ENCODE measurements at places on chromosomes 6 and 20.

DNA sequence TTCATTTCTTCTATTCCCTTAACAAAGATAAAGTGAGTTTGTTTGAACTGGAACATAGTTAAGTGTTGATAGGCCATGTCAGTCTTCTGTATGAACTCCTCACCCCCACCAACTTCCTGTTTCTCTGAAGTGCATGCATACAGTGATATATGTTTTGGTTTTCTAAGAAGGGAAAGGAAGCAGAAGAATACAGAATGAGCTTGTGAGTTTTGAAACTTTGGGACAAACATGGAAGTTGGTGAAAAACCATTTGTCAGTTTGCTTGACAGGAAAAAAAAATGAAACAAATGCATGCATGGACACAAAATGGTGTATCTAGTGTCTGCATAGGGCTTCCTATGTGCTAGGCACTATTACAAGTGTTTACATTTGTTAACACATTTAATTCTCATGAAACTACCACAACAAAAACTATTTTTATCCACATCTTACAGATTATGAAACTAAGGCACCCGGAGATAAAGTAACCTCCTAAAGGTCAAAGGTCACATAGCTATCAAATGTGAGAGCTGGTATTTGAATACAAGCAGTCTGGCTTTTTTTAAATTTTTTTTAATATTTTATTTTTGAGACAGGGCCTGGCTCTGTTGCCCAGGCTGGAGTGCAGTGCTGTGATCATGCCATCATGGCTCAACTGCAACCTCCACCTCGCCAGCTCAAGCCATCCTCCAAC, 105.9 kb downstream of the ADGRB3 start:
- DNase-seq: peak; percentile 19

DNA sequence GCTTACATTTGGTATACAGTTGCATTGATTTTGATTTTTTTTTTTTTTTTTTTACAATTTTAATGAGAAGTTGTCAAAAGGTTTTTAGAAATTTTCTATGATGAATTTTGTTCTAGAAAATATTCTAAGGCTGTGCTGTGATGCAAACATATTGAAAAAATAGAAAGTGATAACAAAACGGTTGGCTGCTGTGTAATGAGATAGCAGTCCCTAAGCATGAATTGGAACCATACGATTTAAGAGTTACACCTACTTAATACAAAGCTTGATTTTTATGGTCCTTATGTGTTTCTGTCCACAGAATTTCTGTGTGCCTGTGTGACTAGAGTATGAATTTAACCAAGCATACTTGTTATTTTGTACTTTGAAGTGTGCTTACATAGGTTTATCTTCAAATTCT, 12.1 kb downstream of the HIVEP1 start:
- no peak for DNase-seq

DNA sequence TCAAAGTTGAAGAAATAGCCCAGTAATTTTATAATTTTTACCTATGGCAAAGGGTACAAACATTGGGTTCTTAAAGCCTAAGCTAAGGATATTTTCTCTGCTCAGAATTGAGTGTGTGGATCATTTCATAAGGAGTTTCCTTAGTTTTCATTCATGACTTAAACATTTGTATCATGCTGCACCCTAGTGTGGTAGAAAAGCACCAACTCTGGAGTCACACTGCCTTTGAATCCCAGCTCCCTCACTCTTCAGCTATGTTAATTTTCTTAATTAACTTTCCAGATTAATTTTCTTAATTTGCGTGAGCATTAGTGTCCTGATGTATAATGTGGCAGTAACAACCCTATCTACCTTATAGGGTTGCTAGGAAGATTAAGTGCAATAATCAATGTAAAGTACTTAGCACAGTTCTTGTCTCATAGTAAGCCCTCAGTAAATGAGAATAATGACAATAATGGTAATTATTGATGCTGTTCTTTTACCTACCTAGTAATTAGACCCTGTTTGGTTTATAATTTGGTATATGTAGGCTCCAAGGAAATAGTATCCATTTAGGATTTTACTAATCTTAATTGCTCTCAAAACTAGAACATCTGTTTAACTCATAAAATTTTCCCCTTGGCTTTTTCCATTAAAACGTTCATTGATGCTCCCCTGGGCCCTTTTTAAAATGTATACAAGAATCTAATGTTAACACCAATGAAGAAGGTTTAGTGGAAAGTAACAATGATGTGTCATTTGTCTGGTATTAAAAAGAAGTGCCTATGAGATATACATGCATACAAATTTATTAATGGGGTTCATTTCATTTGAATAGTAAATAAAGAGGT, 31.6 kb downstream of the DSE start:
- DNase-seq: no peak

GRCh38 chr6:6595025-6595424, 6.5 kb downstream of the LY86 start:
- no peak for DNase-seq

DNA sequence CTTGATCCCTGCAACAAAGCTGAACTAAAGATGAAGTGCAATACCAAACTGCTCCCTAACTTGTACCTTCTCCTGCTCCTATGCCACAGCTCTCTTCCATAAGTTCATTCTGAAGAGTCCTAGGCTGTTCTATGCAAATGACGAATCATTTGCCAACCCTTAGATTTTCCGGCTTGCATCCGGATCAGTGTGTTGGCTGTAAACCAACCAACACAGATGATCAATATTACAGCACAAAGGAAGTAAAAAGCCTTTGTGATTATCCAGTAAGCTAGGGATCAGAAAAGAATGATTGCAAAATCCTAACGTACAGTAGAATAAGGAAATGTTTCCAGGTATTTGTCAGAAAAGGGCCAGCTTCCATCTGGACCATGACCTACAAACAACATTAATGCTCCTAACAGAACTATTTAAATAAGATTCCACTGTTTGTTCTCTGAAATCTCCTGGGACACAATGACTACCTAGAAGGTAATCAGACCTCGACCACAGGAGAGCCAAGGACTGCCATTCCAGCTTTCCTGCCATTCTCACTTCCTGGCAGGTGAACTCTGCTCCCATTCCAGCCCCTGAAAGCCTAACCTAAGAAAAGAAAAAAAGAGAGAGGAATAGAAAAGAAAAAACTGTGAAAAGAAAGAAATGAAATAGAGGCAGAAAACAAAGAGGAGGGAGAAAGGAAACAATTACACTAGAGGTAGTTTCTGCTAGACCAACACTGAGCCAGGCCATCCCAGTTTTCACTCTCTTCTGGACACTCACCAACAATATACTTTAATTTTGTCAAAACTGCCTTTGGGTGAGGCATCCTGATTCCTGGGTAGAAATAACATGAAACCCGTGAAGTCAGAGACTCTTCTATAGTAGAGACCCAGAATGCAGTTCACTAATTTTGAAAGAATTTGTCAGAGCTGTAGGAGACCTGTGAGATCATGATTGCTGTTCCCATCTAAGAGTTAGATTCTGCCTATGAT, 19.7 kb downstream of the GMDS start:
- DNase-seq: no peak

DNA sequence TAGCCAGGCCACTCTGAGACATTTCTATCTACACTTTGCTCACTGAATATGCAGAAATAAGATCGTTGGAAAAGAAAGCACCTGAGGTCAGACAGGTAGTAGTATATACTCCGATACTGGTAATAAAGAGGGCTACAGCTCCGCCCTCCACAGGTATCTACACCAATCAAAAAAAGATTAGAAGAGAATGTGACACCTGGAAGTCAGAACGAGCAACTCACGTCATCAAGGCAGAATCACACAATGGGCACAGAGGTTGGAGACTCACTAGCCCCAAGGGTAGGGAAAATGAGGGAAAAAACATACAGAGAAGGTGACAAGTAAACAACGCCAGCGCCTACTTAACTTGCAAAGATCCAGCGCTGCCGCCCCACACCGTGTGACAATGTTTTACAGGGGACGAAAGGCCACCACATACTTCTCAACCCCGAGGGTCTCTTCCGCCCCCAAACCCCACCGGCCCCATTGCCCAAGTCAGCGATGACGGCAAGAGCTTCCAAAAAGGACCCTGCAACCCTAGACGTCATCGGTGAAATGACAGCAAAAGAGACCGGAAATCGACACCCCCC, 653 bp downstream of the LMBRD1 start:
- DNase-seq: peak; percentile 30

- peak; percentile 49 for DNase-seq
These were observed 52.3 kb downstream of the HBS1L start for GRCh38 chr6:135002229-135002844.

- DNase-seq: no peak
These were observed 107.5 kb downstream of the TMEM170B start for GRCh38 chr6:11645016-11645415.

DNA sequence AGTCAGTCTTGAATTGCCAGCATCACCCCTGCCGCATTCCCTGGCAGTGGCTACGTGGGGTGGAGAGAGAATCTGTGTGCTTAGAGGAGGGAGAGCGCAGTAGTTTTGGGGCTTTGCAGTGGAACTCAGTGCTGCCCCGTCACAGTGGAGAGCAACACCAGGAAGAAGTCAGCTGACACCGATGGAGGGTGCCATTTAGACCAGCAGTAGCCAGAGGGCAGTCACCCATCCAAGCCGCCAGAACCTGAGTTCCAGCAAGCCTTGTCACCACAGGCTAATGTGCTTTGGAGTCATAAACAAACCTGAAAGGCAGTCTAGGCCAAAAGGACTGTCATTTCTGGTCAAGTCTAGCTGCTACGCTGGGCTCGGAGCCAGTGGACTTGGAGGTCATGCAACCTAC, 22.0 kb upstream of the PERP start:
- DNase-seq: no peak

DNA sequence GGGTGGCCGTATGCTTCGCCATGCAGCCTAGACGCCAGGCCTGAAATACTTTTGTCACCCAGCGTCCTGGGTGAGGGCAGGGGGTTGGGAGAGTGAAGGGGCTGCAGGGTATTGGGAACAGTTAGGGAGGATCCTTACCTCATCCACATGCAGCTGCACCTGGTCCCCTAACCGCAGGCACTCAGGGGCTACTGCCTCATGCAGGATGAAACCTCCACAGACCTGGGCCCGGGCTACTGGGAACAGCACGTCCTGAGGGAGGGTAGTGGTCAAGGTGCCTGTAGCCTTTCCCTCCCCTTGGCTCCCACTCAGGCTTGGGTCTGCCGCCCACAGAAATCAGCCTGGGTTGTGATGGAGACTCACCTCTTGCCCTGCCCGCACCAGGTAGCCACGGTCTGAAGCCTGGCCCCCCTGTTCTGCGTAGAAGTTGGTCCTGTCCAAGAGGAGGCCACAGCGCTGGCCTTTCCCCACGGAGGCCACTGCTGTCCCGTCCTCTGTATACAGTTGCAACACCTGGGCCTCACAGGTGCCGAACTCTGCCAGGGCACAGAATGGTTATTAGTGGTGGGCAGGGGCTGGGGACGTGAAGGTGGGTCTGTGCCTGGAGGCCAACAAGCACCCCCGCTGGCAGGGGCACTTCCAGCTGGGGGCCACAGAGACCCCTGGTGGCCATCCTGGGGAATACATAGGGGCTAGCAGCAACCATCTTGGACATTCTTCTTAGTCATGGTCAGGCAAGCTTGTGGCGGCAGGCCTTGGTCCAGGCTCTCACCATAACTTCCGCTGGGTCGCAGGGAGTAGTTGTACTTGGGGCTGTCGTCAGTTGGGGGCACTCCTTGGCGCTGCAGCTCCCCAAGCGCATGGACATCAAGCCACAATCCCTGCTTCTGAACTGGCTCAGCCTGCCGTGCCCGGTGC, 8.6 kb downstream of the AARS2 start:
- peak; percentile 33 for DNase-seq

DNA sequence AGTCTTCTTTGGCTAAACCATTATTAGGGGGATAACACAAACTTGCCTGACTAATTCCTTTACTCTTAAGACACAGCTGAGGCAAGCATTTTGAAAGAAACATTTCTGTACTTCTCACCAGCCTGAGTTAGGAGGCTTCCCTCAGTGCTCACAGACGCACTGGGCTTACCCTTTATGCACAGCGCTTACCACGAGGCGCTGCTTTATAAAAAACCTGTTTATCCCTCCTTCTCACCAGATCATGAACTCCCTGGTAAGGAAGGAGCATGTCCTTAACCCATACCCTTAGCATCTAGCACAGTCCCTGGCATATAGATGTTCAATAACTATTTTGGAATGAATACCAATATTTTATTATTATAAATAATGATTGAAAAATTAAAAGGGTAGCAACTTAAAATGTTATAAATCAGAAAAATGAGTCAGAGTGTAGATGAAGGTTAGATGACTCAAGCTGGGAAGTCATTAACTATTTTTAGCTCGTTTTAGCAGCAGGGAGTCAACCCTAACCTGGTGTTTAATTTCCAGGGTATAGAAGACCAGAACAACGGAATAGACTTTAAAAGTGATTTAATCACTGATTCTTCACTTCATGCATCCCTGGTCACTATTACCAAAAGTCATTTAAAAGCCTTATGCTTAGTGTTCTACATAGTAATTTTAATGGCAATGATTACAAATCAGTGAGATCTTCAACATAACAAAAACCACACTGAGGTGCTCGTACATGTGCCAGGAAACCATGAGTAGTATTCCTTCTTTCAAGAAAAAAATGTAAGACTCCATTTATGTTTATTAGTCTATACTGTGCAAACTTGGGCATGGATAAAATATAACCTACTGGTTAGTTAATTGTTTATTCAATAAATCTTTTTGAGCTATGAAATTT, 4.1 kb upstream of the TPD52L1 start:
- no peak for DNase-seq

- DNase-seq: no peak
These were observed 37.3 kb upstream of the OLIG3 start for GRCh38 chr6:137531376-137532092.

DNA sequence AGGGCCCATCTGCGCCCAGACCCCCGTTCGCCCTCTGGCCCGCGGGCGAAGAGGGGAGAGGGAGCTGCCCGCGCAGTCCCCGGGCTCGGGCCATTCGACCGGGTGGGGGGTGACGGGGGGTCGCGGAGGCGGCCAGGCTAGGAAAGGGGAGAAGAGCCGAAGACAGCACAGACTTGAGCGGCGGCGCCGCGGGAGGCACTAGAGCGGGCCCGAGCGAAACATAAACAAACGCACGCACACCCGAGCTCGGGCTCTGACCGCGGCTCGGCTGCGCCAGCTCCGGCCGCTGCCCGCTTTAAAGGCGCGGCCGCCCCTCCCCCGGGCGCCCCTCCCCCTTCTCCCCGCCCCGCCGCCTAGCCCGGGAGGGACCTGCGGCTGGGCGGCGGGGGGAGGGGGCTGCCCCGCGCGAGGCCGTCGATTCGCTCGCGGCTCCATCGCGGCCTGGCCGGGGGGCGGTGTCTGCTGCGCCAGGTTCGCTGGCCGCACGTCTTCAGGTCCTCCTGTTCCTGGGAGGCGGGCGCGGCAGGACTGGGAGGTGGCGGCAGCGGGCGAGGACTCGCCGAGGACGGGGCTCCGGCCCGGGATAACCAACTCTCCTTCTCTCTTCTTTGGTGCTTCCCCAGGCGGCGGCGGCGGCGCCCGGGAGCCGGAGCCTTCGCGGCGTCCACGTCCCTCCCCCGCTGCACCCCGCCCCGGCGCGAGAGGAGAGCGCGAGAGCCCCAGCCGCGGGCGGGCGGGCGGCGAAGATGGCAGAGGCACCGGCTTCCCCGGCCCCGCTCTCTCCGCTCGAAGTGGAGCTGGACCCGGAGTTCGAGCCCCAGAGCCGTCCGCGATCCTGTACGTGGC, at the start of gene FOXO3:
TSS of gene FOXO3 (plus strand) at position 455 of the 846 bp plus-strand sequence. CDS start at position 747, 292 bp downstream.
- DNase-seq: peak; percentile 72

DNA sequence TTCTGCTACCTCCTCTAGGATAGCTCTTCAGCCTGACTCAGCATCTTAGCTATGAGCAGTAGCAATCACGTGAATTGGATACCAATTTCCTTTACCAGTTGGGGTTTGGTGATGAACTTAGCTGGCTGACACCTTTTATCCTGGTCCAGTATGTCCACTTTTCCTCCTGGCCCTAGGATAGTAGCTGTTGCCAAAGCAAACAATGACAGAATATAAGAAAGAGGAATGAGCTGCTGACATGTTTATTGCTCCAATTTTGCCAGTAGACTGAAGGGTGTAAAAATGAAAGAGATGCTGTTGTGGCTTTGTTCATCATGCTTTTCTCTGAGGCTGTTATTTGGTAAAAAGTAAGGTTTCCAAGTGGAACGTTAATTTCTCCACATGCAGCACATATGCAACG, 168.3 kb upstream of the JAG1 start:
- no peak for DNase-seq
